ENCODE measurements at places on chromosomes 2 and 18.
A peak's percentile ranks its signal among the peaks of the same experiment; 100 is the strongest.

DNA sequence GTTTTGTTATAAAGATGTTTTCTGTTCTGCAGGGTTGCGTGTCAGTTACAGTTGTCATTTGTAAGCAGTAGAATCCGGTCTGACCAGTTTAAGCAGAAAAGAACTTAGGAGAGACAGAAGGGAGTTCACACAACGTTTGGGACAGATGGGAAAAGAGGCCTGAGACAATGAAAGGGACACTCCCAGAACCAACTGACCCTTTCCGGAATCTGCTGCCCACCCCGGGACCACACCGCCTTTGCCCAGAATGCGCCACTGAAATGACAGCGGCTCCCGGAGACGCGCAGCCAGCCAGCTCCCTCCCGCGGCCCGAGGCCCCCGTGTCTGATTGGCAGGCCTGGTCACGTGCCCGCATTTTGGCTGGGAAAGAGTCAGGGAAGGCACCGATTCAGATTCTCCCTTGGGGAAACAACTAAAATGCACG lies 244.6 kb downstream of the BCL2 start:
- peak; percentile 35 for DNase-seq

- no peak for DNase-seq
Measured at GRCh38 chr18:45186832-45187231, 428.4 kb upstream of the SLC14A2 start.

GRCh38 chr2:110994250-110994961 lies 126.3 kb upstream of the BCL2L11 start:
- no peak for DNase-seq

DNA sequence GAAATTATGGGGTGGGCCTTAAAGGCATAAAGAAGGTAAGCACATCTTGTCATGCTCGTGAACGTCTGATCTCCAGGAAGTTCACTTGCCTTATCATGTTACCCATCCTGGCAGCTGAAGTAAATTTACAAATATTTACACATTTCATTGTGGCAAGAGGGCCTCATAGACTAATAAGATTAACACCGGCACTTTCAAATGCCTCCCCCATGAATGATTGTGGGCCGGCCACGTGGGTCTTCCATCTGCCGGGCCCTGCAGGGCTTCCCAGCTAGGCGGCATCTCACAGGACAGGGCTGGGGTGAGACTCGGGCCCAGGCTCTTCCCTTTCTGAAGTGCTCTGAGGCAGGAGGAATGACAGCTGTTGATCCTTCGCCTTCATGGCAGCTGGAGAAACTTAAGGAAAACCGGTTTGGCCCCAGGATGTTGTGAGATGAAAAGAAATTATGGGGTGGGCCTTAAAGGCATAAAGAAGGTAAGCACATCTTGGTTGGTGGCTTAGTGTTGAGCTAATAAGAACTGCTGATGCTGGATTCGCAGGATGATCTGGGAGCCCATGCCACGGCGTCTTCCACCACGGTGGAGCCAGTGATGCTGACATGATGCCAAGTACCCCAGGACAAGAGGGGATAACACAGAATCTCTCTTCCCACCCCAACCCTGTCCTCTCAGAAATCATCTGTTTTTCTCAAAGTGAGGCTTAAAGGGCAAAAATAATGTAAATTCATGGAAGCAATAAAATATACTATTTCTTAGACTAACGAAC lies 176.3 kb downstream of the SEPTIN10 start:
- no peak for DNase-seq

DNA sequence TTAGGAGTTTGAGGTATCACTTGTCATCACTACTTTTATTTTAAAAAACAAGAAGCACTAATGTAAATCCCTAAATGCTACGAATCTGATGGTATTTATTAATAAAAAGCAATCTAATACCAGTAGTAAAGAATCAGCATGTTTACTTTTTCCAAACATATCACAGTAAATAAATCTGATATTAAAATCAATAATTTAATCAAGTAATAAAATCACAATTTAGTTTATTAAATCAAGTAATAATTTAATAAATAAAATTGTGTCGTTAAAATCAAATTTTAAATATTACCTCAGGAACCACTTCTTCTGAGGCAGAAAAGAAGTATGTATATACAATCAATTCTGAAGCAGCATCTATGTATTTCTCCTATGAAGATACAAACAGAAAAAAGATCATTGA lies 18.0 kb downstream of the TMX3 start:
- no peak for DNase-seq

DNA sequence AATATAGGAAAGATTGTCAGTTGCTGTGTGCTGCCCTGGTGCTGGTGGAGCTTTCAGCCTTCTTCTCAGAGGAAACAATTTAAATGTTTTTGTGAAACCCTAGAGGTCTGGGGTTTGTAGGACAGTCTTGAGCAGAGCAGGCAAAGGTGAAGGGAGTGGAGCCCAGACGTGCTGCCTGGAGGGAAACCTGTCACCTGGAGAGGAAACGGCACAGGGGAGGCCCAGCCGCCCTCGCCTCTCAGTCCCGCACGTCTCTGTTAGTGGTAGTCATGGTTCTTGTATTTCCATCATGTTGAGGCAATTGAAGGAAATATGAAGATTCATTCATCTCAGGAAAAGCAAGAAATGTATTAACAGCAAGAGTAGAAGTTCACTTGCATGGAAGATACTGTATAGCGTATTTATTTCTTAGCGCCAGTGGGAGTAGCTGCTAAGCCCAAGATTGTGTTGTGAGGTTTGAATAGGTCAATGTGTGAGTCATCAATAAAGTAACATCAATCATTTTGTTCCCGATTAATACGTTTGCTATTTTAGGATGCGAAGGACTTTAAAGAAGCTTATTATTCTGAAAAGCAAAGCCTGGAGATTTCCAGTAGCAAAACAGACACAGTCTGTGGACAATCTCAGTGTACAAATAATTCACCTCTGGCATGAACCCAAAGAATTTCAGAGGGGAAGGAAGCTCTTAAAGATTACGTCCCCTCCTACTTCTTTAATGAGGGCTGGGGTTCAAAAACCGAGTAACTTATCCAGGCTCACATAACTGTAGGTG lies 70.4 kb downstream of the LRRFIP1 start:
- DNase-seq, result no peak

DNA sequence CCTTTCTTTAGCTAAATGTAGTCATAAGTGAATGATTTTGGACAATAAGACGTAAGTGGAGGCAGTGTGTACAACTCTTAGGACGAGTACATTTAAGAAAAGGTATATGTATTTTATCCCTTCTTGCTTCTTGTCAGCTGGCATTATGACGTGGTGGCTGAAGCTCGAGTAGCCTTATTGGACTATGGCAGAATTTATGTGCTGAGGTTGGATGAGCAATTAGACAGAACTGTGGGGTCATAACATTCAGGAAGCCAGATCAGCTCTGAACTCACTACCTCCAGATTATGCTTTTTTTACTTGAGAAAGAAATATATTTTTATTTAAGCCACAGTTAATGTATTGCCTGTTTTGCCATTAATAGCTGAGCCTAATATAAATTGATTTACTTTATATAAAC lies 661.5 kb downstream of the ERBB4 start:
- no peak for DNase-seq

- DNase-seq, result no peak
Measured at GRCh38 chr2:39432701-39433100, 4.4 kb downstream of the MAP4K3 start.

- DNase-seq, result no peak
Measured at GRCh38 chr18:49071317-49071716, 120.6 kb upstream of the SMAD7 start.

DNA sequence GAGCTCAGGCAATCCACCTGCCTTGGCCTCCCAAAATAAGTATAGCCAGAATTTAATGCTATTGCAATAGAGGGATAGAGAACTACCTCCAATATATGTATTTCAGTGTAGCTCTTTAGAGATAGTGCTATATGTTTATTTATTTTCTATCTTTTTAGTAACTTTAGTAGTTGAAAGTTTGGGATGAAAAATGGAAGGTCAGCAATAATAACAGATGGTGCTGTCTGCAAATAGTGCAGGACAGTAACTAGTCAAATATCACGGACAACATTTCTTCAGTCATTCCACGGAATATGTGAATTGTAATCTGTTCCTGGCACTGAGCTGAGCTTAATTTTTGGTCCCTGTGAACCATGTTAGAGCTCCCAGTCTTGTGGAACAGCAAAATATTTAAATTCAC lies 43.2 kb upstream of the GULP1 start:
- DNase-seq, result no peak

DNA sequence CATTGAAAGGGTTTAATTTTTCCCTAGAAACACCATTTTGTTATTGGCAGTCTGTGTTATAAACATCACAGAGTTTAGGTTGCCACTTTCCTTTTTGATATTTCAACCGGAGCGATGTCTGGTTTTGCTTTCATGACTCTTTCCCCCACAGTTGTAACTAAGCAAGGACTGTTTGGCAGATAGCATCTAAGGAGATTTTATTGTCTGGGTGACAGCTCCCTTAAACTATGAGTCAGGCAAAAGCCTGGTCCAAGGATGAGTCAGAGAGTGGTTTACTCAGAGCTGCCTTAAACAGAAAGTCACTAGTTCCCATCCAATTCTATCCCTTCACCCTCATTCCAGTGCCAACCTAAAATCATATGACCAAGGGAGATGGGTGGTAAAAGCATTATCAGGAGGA lies 341.6 kb upstream of the VWC2L start:
- no peak for DNase-seq

- no peak for DNase-seq
Measured at GRCh38 chr2:232960862-232961261, 52.2 kb downstream of the NGEF start.

- DNase-seq, result no peak
Measured at GRCh38 chr2:25552318-25552717, 121.1 kb downstream of the DTNB start.

- DNase-seq, result no peak
Measured at GRCh38 chr2:182368996-182369395, 57.8 kb downstream of the PDE1A start.

DNA sequence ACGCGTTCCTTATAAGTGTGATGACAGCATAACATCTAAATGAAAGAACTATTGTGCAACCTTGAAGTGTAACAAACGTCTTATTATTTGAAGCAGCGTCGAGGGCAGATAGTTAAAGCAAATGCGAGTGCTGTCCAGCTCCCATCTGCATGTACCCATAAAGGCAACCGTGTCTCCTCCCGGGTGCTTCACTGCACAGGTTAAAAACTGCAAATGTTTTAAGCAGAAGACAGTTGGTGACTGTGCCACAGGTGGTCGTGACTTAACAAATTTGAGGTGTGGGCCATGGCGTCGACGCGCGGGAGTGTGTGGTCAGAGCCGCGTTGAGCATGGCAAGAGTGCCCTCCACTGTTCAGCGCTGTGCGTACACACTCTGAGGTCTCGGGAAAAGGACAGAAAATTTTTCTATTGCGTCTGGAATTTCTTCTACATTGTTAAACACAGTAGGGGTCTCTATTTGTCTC lies 6.4 kb downstream of the SALL3 start:
- DNase-seq, result no peak

DNA sequence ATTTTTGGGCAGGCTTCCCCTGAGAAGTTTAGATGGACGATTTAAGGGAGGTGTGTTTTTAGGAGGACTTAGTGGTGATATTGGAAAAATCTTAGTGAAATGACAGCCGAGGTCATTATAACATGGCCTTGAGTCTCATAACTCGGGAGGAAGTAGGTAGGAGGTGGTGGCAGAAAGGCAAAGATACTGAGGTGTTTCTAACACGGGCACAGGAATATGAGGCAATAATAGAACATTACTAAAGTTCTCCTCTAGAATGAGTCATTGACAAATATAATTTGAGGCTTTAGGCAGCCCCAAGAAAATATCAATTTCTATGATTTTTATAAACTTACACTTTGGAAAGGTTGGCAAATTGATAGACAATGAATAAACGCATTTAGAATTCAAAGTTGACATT lies 146.1 kb upstream of the ZEB2 start:
- no peak for DNase-seq

DNA sequence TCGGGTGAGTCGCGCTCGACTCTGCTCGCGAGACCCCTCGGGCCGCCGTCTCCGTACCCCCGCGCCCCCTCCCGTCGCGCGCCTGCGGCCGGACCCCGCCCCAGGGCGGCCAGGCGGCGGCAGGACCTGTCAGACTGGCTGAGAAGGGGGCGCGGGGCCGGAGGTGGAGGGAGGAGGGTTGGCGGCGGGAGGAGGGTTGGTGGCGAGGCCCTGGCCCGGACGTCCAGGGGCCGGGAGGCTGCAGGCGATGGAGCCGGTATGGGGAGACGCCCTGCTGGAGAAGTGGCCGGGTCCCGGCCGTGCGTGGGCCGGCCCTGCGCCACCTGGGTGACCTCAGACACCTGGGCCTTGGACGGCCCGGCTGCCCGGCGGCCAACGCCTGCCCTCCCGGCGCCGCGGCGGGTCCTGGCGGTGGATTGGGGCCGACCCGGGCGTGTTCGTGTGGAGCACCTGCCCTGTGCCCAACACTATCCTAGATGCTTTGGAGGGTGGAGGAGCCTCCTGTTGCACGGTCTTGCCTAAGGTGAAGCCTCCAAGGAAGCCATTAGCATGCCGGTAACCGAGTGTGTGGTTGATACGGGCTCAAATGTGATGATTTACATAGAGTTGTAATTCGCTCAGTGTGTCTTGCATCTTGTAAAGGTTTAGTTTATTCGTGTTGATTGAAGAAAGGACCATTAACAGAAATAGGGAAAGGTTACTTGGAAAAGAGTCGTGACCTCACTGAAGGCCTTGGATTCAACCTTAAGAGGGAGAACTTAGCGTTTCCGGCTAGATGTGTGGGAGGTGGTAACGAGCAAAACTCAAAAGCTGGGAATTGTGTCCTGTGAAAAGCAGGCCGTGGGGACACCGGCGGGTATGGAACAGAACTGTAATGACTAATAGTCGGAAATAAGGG lies 550 bp downstream of the MYL12B start:
- DNase-seq, result no peak

DNA sequence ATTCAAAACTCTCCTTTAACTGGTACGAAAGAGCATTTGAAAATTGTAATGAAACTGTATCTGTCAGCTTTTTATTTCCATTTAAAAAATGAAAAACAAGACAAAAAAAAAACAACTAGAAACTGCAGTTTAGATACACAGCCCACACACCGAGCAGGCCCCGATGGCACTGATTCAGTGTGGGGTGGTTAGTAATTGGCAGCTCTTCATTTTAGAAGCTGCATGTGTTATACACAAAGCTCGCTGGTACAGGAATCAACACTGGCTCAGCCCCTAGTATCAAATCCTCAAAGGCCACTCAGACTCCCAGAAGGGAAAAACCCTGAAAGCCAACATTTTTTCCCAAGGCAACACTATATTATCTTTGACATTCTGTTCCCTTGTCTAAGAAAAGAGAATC lies 30.5 kb upstream of the RMDN2 start:
- DNase-seq, result no peak

GRCh38 chr18:44735096-44735495 lies 54.4 kb downstream of the SETBP1 start:
- no peak for DNase-seq

GRCh38 chr2:230582851-230583283 lies 129.8 kb upstream of the CAB39 start:
- no peak for DNase-seq

GRCh38 chr18:40553029-40553428 lies 1402.0 kb upstream of the PIK3C3 start:
- DNase-seq, result no peak

DNA sequence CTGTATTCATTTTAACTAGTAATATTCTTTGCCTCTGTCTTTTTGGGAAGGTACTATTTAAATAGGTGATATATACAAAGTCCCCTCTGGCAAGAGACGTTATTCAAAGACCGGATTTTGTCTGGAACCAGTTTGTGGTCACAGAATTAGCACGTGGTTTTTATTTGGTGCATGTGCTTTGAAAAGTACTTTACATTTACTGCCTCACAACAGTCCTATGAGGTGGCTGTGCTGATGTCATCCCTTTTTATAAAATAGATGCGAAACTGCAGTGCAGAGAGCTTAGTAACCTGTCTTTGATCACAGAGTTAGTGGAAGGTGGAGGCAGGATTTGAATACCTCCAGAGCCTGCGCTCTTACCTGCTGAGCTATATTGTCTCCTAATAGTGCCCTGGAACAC lies 4.0 kb downstream of the LPIN1 start:
- no peak for DNase-seq

- peak; percentile 90 for DNase-seq
Measured at GRCh38 chr18:59139615-59140301, at the start of gene SEC11C. Gene SEC11C (plus strand): TSS chr18:59139884. CDS start chr18:59139949, 65 bp downstream.
